ENCODE measurements at places on chromosomes 12 and 14.

- DNase-seq = no peak
Measured at GRCh38 chr12:130818635-130819576, 20.1 kb downstream of the STX2 start.

- no peak for DNase-seq
Measured at GRCh38 chr12:132549059-132549458, 59.1 kb downstream of the FBRSL1 start.

DNA sequence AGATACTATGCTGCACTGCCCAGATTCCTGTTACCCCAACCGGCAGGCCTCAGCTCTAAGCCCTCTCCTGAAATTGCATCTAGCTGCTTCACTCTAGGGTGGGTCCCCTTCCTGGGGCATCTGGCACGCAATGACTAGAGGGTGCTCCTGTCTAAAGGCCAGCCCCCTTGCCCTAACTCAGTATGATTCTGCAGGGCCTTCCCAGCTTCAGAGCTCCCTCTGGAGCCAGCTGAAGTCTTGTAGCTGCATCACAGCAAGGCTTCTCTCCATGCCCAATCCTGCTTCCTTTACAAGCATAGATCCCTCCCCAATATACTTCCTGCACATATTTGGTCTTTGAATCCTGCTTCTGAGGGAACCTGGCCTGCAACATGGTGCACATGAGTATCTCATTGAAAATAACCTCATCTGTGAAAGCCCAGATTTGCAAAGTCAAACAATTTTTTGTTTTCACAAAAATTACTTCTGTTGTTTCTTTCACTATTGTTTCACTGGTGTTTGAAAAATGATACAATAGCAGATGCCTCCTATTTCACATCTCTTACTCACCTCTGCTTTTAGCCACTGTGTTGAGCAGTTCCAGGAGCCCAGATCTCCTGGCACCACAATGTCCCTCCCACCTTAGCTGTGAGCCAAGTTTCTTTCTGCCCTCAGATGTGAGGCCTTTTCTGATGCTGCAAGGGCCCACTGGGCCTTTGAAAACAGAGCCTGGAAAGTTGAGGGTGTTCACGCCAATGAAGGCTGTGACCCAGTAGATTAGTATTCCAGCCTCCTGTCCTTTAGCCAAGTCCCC lies 169.5 kb upstream of the EGLN3 start:
- no peak for DNase-seq

DNA sequence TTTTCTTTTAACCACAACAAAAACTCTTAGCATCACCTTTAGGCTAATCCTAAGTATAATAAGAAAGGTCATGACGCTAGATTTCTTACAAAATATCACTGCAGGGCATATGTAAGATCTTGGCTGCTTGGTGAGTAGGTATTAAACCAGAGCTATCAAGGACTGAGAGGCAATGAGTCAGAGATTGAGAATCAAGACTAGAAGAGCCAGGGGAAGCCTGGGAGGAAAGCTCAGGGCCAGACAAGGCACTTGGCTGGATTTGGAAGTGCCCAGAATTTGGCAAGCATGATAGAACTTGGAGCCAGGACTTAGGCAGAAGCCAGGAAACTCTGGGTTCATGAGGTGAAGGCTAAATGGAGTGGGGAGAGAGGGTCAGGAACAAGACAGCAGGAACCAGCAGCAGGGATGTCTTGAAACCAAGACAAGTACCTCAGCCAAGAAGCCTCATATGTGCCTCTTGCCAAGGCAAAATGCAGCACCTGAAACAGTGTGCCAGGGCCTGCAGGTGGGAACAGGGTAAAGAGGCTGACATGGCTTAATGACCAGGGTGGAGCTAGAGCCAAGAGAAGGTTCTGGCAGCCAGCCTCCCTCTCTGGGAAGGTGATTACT lies 49.9 kb downstream of the PTHLH start:
- no peak for DNase-seq

- no peak for DNase-seq
Measured at GRCh38 chr12:92145481-92145730, 240 bp downstream of the BTG1 start.

GRCh38 chr12:109766251-109766778 lies 52.7 kb downstream of the FAM222A start:
- no peak for DNase-seq

DNA sequence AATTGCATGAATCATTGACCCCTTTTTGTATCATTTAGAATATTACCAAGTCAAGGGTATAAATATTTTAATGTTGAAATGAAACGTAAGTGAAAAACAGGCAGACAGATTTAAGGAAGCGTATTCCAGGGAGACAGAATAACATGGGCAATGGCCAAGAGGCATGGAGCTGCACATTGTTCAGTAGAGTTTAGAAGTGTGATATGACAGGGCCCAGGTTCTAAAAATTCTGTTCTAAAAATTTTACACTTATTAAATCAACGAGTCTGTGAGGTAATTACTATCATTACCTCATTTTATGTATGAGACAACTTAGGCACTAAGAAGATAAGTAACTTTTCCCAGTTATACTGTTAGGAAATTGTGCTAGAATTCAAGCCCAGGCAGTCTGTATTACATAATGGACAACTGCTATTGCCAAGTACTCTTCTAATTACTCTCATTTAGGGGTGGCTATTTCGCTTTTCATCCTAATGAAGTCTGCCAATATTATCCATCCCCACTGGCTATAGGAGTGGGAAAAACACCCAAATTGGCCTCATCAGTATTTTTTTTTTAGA lies 103.2 kb upstream of the NAV3 start:
- no peak for DNase-seq

DNA sequence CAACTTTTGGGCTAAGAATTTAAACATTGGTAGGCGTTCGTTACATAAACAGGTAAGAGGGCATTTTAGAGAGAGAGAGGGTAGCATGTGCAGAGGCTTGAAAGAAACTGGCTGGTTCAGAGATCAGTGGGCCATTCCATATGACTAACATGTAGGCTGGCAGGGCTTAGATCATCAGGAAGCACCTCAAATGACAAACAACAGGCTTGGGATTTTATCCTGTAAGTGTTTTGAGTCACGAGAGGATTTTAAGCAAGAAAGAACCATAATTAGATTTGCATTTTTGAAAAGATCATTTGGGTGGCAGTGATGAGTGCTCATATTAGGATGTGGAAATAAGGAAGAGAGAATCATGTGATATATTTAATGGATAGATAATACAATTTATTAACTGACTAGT lies 8.7 kb upstream of the PLEKHA5 start:
- DNase-seq = no peak

GRCh38 chr14:56821805-56822610 lies 11.7 kb upstream of the OTX2 start:
- DNase-seq = no peak

- DNase-seq = no peak
Measured at GRCh38 chr12:108613548-108613947, 15.7 kb upstream of the TMEM119 start.

- no peak for DNase-seq
Measured at GRCh38 chr14:86826661-86827060, 1166.3 kb downstream of the GALC start.

DNA sequence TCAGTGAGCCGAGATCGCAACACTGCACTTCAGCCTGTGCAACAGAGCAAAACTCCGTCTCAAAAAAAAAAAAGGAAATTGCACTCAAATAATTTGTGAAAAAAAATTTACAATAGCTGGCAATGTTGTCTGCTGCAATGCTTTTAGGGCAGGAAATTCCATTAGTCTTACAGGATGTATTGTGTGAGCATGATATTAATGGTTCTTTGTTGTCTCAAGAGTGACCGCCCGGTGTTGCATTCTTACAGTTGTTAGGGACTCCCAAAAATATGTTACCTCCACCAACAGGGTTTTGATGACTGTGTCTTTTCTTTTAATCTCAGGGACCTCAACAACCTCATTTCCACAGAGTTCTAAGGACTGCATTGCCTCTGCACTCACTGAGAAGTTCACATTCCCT lies 44.8 kb downstream of the PZP start:
- no peak for DNase-seq

GRCh38 chr12:45613855-45614254 lies 115.7 kb upstream of the ARID2 start:
- no peak for DNase-seq

GRCh38 chr12:6368906-6369525 lies 6.3 kb downstream of the SCNN1A start:
- DNase-seq = no peak

- DNase-seq = peak; percentile 6
Measured at GRCh38 chr14:37709419-37710195, 114.2 kb downstream of the TTC6 start.

- no peak for DNase-seq
Measured at GRCh38 chr14:65879248-65880009, 466.9 kb downstream of the FUT8 start.

DNA sequence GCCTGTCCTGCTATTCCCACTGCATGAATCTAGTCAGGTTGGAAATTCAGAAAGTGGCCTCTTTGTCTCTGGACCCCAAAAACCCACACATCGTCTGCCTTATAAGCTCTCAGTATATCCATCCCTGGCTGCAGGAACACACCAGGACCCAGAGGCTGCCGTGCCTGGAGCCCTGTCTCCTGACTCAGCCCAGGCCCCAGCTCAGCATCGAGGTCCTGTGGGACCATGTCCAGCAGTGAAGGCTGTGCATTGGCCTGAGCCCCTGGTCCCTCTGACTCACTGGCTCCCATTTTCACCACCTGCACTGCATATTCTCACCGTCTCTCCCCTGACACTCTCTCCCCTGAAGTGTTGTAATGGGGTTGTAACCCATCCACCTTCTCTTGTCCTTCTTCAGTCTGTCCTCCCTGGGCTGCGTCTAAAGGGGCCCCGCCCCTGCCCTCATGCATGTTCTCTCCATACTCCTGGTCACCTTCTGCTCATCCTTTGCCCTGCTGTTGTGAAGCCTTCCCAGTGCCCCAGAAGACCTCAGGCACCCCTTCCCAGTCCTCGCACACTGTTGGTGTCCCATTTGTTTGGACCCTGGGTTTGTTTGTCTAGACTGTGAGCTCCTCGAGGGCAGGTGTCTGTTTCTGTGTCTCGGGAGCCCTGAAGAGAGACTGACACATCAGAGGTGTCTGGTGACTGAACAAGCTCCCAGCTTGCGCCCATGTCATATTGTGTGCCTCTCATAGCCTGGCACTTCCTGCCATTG lies 43.8 kb downstream of the EVL start:
- DNase-seq = no peak

GRCh38 chr12:121608301-121608700 lies 18.0 kb upstream of the ORAI1 start:
- no peak for DNase-seq

DNA sequence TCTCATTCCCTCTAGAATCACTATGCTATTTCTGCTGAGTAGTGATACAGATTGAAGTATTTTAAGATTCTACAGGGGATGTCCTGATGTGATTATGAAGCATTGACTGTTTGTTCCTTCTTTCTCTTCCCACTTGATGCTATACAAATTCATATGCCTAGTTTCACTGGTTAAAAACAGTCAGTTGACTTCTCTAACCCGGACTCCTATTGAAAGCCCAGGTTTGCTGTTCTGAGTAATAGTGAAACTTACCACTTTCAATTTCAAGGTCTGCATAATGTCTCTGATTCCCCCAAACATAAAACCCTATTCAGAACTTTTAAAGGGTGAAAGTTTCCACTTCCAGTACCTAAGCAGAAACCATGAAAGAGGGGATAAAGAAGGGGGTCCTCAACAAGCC lies 117.7 kb upstream of the RPL10L start:
- DNase-seq = no peak

DNA sequence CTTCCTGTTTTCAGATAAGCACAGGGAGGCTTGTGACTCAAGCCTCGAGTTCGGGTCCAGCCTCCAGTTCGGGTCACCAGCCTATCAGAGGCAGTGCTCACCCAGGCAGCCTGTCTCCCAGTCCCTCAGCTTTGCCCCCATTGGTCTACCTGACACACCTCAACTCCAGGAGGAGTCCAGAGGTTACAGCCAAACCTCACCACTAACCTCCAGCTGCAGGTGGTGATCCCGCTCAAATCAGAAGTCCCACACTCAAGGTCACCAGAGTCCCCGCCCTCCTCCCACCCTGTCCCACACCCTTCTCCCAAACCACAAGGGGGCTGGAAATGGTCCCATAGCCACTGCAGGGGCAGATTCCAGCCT lies 42.1 kb downstream of the KDM2B start:
- DNase-seq = peak; percentile 63

- peak; percentile 52 for DNase-seq
Measured at GRCh38 chr14:76872796-76873432, 46.7 kb downstream of the LRRC74A start.

- no peak for DNase-seq
Measured at GRCh38 chr14:96576359-96576758, 74.2 kb downstream of the PAPOLA start.

GRCh38 chr12:116502141-116502725 lies 56.9 kb upstream of the MAP1LC3B2 start:
- DNase-seq = no peak

DNA sequence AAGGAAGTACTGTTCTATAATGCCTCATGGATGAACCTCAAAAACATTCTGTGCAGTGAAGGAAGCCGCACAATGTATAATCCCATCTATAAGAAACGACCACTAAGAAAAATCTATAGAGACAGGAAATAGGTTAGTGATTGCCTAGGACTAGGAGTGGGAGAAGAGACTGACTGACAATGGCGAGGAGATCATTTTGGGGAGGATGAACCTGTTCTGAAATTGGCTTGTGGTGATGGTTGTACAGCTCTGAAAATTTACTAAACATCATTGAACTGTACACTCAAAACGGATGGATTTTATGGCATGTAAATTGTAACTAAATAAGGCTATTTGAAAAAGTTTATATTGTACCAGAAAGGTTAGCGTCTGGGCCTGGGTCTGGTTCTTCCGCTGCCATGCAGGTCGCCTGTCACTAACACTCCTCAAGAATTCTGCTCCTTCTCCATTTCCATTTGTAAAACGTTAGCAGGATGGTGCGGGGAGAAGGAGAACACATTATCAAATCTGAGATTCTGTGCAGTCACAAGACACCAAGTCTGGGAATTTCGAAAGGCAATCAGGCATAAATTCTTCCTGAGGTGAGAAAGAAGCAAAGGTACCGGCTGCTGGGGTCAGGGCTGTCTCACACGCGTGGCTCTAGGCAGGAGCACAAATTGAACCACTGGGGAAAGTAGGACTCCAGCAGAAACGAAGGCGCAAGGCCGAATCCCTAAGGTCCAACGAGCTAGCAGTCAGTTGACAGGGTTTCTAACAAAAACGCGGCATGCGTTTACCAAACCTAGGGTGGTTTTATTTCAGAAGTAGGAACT lies 845 bp upstream of the COCH start:
- no peak for DNase-seq

GRCh38 chr14:101129521-101130167 lies 226.1 kb upstream of the RTL1 start:
- DNase-seq = no peak

DNA sequence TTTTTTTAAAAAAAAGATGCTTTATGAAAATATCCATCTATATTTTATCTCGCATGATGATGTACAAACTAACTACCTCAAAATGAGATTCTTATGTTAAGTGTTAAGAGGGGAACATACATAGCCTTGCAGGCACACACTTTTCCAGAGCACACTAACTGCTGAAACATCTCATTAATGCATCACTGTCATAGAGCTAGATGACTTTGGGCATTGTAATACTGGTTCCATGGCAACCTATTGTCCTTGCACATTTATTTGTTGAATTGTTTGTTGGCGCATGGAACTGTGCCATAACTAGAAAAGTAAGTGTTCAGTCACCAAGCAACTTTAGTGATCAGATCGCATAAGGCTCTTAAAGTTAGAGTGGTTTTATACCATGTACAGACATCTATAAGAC lies 348.3 kb downstream of the GALC start:
- no peak for DNase-seq

GRCh38 chr12:115584156-115584555 lies 693.3 kb downstream of the MED13L start:
- no peak for DNase-seq

Data from SW480 (cell line).